ENCODE measurements at places on chromosomes 5 and 9.

GRCh38 chr9:35696520-35697215, 6.9 kb upstream of the TPM2 start:
- DNase-seq = no peak

GRCh38 chr5:77211691-77212047, 1.2 kb downstream of the PDE8B start:
- no peak for DNase-seq

DNA sequence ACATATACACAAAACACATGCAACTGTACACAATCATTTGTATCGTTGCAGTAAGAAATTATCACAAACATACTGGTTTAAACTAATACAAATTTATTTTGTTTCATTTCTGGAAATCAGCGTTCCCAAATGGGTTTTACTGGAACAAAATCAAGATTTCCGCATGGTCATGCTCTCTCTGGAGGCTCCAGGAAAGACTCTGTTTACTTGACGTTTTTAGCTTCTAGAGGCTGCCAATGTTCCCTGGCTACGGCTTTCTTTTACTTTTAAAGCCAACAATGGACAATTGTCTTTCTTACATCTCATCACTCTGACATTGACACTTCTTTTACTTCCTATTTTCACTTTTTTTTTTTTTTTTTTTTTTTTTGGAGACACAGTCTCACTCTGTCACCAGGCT, 793.1 kb downstream of the CDH9 start:
- DNase-seq = no peak

- DNase-seq = no peak
Observed at GRCh38 chr9:110950041-110950645, 88.1 kb downstream of the LPAR1 start.

DNA sequence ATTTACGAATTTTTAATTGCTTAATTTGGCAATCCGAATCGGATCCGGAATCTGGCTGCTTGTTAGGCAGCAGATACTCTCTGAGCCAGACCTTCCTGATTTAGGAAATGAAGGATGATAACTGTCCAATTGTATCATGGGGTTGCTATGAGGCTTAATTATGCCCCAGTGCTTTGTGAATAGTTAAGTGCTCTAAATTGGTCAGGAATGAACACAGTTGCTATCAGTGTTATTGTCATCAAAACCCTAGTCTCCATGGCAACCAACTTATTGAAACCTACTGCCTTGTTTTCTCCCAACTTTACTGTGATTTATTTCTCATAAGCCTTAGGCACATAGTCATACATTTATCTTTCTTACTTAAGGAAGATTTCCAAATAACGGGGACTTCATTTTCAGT, 47.9 kb downstream of the MAMDC2 start:
- no peak for DNase-seq

- DNase-seq = peak; percentile 9
Observed at GRCh38 chr5:145619806-145620310, 215.3 kb downstream of the PRELID2 start.

- no peak for DNase-seq
Observed at GRCh38 chr5:175573493-175574269, 84.2 kb upstream of the HRH2 start.
